Esophagus mucosa (tissue), 1 donor: ENCODE measurements at places on chromosomes 2 and 18. TPM values are rescaled to one million over a fixed set of nuclear protein-coding genes. Genes with fewer than 3 reads are reported as not detected.

UGT1A4 gene
- 0.80 TPM for total RNA-seq

NPHP1 gene
- total RNA-seq, result 0.84 TPM

FBXO41 gene
- 0.92 TPM for total RNA-seq

SFTPB gene
- 0.84 TPM for total RNA-seq

REG1B gene
- total RNA-seq, result not detected

SUPT7L gene
- total RNA-seq, result 11.7 TPM

- no peak for ATAC-seq
These were observed 28.0 kb upstream of the ZNF236 start for GRCh38 chr18:76794326-76794725.

DNA sequence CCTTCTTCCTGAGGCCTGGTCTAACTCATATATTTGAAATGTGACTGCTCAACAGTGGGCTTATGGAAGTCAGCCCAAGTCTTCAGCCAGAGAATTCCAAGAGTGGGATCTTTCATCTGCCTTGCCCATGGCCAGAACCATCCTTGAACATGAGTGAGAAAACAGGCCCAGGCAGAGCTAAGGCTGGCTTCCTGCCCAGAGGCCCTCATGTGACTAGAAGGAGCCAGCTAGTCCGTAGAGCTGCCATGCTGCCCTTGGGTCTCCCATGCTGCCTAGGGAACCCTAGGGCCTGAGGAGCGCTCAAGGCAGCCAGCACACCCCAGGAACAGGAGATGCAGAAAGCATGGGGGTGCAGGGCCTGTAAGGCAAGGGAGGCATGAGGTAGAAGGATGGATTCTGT is 203.6 kb downstream of the FHOD3 start:
- peak; percentile 20 for ATAC-seq

DNA sequence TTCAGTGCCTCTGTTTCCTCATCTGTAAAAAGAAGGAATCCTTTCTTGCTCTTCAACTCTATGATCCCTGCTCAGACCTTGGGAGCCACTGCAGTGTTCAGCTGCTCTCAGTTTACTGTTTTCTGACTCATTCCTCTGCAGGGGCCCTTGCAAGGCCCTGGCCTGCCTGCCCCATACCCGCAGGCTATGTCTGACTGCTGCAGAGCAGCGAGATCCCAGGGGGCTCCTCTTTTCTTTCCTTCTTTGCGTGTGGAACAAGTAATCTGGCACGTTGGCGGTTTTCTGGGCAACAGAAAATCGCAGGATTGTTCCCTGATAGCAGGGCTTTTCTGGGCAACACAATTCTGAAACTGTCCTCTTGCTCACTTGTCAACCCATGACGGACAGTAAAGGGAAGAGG is 376.0 kb downstream of the DCC start:
- ATAC-seq, result no peak

DNA sequence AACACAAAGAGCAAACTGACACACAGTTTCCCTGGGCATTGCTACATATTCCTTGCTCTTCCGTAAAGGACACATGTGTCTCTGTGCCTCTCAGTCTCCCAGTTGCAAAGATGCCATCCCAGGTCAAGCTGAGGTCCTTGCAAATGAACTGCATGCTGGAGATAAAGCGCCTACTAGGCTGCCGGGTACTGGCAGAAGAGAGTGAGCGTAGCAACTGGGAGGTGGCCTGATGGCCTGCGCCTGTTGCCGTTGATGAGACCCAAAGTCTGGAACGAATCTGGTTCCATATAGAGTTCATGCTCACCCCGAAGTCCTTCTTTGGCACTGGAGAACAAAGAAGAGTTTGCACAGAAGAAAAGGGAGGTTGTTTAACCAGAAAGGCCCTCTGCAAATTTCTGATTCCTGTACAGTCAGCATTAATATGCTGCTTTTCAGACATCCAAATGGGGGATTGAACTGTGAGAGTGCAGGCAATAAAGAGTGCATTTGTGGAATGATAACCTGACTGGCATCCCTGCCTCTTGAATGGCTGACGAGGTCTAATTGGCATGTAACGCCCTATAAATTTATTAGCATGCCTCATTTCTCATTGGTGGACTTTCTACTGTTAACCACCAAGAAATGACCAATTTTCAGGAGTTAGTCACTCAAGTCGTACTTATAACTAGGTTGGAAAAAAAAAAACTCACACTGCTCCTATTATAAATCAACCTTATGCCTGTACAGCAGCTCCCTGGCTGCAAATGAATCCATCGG is 78.7 kb downstream of the GBX2 start:
- no peak for ATAC-seq

- ATAC-seq, result no peak
These were observed 2.4 kb upstream of the AAK1 start for GRCh38 chr2:69645921-69646320.

GRCh38 chr2:221614274-221614673 is 42.2 kb upstream of the EPHA4 start:
- no peak for ATAC-seq

DNA sequence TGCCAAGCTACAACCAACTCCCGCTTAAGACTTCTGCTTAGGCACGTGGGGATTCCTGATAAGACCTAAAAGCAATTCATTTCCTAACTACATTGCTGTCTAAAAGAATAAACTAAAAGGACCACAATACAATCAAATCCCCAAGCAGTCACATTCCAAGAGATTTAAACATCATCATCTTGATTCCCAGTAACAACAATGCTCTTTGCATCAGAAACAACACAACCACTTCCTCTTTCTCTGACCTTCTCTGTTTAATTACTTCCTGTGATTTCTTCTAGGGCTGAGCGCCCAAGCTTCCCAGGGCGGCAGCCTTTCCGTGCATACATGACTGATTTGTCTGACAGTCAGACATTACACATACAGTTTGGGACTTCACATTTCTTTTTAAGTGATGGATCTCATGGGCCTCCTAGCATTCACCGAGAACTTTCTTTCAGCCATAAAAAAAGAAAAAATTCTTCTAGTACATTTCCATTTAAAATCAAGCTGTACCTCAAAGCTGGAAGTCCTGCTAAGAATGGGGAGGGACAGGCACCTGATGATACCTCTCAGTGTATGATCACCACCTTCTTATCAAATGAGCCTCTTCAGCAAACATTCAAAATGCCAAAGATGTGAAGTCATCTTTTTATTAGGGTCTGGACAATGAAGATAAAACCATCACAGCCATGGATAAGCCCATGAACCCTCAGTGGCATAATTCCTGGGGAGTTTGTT is 11.5 kb downstream of the SPRED2 start:
- peak; percentile 35 for ATAC-seq

GRCh38 chr2:134248913-134249312 is 5.0 kb upstream of the MGAT5 start:
- ATAC-seq, result no peak

- peak; percentile 72 for ATAC-seq
These were observed at the start of gene ACOXL for GRCh38 chr2:110732422-110733413. TSS of gene ACOXL (plus strand) at chr2:110732573. CDS start at chr2:110768390, 35,817 bp downstream.

GRCh38 chr2:33426666-33427231 is 49.7 kb upstream of the RASGRP3 start:
- no peak for ATAC-seq

DNA sequence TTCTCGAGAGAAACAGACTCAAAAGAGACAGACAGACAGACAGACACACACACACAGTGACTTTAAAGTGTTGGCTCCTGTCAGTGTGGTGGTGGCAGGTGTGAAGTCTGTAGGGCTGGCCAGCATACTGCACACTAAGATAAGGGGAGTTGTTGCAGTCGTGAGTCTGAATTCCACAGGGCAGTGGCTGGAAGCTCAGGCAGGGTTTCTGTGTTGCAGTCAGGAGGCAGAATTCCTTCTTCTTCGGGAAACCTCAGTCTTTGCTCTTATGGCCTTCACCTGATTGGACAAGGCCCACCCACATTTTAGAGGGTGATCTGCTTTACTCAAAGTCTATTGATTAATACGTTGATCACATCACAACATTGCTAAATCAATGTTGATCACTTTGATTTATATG is 478.4 kb upstream of the HS6ST1 start:
- no peak for ATAC-seq
